D341Med (cell line): ENCODE measurements at places on chromosomes 16 and 17.

GRCh38 chr17:82092995-82093751 is 4.9 kb downstream of the FASN start:
- DNase-seq: no peak

DNA sequence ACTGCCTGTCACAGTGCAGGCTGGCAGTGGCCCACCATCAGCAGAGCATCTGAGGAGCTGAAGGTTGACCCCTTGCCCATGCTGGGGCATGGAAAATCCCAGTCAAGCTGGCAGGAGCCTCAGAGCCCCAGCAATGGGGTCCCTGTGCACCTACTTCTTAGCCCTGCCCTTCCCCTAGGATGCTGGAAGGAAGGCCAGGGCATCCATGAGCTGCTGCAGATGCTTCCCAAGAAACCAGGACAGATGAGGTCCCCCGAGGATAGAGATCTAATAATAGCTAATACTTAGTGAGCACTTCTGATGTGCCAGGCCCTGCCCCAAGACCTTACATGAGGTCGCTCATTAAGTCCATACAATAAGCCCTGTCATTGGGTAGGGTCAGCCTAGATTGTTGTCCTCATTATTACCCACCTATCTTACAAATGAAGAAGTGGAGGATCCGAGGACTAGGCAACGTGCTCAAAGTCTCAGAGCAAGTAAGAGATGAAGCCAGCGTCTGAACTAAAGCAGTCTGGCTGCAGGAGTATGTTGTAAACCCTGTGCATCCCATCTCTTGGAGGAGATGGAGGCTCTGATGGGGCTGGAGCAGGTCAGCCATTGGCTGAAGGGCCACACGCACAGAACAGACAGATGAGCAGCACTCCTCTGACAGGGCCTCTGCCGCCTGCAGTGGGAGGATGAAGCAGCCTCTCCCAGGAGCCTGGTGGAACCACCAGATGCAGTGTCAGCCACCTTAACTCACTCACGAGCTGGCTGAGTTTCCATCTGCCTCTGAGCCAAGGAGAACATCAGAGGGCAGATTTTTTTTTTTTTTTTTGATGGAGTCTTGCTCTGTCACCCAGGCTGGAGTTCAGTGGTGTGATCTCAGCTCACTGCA is 175.4 kb downstream of the WSCD1 start:
- DNase-seq: no peak

GRCh38 chr17:47615766-47616424 is 33.8 kb upstream of the KPNB1 start:
- DNase-seq: peak; percentile 54

DNA sequence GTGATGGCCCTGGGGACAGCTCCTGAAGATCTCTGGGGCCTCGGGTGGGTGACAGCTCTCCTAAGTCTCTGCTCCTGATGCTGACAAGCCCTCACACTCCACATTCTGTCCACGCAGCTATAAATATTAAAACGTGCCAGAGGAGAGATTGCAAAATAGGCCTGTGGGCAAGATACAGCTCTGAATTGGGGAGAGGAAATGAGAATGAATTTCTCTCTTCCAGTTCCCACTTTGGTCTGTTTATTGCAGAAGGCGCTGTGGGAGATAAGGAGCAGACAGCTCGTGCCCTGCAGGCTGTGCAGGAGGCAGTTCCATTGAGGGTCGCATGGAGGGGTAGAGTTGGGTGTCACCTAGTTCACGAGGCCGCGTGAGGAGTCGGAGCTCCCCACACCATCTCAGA is 87.5 kb upstream of the SDK2 start:
- DNase-seq: no peak

DNA sequence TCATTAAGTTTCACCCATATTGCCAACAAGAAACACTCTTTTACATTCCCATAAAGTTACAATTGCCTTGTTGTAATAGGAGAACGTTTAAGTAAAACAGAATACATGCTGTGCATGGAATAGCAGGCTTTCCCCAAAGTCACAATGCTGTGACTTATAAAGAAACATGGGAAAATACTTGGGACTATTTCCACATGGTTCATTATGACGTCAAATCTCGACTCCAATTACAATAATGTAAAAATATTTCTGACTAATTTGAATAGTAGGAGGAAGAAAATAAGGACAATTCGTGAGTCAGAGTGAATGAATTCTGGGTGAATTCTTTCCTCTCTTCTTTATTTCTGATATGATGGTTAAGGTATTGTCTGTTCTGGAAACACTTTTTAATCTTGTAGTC is 52.8 kb downstream of the CDH11 start:
- no peak for DNase-seq

DNA sequence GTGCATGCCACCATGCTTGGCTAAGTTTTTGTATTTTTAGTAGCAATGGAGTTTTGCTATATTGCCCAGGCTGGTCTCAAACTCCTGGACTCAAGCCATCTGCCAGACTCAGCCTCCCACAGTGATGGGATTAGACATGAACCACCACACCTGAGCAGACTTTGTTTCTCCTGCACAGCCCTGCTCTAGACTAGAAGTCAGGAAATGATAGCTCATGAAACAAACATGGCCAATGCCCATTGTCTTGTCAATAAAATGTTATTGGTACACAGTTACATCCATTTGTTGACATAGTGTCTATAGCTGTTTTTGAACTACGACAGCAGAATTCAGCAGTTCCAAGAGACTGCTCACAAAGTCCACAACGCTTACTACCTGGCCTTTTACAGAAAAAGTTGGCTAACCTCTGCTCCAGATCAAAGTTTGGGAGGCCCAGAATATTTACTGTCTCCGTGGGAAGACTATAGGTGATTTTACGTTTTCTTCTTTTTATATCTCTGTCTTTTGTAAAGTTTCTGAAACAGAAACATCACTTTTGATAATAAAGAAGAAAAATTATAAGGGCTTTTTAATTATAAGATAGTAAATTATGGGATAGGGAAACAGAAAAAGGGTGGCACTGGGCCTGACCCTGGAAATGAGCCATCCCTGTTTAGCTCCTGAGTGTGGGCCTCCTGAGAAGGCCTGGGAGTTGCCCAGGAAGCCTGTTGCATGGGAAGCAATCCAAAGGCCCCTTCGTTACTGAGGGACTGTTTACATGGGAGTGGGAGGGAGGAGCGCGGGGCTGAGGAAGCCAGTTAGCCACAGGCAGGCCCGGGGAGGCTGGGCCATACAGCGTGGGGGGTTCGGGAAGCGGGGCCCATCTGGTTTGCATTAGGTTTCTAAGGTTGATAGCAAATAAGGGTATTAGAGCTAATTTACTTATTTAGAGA is 201.5 kb downstream of the IRF8 start:
- DNase-seq: no peak

DNA sequence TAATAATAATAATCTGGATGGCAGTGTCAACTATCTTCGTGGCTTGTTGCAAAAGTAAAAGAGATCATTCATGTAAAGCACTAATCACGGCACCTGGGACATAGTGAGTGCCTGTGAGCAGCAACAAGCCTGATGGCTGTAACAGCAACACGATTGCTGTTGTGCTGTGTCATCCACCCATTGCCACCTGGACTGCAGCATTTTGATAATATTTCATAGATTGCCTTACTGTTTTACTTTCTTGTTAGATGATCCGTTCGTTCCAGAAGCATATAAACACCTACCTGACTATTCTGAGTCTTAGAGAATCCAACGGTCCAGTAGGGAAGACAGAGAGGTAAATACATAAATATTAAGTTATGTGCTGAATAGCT is 3.1 kb upstream of the MRPS23 start:
- no peak for DNase-seq

GRCh38 chr16:85101956-85102630 is 10.2 kb downstream of the CIBAR2 start:
- no peak for DNase-seq

DNA sequence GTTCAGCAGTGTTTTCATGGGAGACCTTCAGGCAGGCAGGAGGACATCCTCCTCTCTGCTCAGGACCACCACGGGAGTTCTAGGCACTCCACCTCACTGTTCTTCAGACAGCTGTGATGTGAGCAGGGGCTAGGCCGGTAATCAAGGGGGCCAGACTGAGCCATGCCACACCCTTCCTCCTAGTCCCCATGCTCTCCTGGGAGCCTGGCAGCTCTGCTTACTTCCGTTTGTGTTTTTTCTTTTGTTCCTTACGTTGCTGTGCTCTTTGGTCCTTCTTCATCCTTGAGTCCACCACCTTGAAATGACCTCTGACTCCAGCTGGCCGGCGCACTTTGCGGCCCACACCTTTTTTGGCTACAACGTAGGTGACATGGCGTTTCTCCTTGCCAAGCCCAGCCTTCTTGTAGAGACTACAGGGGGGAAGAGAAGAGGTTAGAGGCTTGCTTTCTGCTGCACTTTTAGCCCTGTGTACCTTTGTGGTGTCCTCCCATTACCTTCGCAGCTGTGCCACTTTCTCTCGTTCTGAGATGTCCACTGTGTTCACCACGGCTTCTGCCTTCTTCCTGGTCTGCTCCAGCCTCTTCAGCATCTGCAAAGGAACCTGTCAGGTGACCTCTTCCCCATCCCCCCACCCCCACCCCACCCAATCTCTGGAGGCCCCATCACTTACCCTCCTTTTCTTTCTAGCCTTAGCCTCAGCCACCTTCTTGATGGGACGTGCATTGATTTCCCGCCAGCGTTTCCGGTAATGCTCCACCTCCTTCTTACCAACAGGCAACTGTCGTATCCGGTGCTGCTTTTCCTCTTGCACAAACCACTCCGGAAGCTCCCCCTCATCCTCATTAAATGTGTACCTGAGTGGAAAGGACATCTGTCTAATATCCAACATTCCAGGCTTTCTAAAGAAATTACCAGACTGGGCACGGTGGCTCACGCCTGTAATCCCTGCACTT is 7.4 kb upstream of the PSMC5 start:
- DNase-seq: no peak

GRCh38 chr16:20821682-20822081 is 15.4 kb downstream of the REXO5 start:
- DNase-seq: no peak

GRCh38 chr17:76714822-76715495 is 4.2 kb upstream of the MXRA7 start:
- no peak for DNase-seq

DNA sequence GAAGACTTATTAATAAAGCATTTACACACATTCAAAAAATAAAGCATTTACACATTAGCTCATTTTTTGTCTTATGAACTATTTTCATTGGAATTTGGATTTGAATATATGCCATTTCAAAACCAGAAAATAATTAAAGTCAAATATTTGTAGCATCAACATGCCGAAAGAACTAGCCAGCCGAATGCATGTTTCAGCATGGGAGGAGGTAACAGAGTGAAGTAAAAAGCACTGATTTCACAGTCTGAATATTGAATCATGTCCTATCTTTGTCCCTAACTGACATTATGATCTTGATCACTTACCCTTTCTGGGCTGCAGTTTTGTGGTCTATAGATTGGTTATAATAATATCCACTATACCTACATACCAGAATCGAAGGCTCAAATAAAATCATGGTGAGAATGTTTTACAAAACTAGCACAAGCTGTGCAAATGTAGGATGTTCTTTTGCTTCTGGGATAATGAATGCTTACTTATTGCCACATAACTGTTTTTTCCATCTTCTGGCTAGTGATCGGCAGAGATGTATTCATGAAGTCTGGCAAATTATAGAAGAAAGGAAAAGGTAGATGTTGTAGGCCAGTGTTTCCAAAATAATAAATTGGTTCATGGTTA is 84.7 kb downstream of the TUBD1 start:
- DNase-seq: no peak

DNA sequence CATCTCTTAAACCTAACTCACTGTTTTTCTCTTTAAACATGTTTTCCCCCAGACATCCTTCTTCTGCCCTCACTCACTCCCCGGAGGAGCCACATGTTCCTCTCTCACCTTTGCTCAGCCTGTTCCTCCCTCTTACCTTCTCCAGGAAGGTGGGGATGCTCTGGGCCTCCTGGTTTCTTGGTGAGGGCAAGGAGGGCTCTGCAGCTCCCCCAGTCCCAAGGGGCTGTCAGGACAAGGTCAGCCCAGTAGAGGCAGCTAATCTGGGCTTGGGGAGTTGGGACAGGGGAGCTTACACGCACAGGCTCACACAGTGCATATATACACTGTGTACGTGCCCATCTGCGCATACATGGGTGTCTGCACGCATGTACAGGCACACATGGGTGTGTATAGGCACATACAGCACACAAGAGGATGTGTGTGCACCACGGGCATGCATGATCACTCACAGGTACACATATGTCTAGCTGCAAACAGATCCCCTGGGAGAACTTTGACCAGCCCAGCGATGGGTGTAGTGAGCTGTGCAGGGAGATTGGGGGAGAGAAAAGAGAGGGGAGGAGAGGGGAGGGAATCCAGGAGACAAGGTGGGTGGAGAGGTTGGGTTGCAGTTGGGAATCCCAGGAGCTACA is 28.6 kb upstream of the SPNS3 start:
- DNase-seq: no peak

- DNase-seq: no peak
These were observed 166.5 kb upstream of the PLCG2 start for GRCh38 chr16:81612351-81613163.

GRCh38 chr17:1040216-1040600 is 43.3 kb downstream of the TIMM22 start:
- DNase-seq: no peak

DNA sequence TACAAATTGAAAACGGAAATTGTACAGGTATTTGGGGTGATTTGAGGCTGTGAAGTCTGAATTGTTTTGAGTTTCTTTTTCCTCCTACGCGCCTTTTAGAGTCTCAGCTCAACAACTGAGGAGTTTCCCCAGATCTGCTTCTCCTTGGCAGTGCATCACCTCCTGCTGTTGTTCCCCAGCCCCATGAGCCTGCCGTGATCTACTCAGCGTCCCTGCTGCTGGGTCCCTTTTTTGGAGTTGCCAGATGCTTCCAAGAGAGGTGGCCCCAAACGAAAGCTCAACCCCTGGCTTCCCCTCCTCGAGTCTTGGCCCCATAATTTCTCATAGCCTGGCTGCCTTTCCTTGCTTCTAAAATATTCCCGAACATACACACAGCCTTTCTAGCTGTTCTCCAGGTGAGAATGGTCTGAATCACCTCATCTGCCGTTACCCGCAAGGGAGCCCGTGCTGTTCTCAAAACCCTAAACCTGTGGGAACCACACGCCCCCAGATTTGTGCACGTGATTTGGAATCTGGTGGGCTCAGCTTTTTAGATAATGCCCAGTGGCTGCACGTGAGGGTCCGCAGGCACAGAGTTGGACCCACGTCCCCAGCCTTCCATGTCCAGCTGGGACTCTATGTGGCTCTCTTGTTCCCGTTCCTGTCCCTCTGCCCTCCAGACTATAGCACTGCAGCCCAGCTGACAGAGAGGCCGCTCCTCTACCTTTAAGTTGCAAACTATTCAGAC is 179.1 kb upstream of the CHMP6 start:
- no peak for DNase-seq
